NCI-H1105 treated with DMSO at 0.1 percent for 48 hours (cell line): ENCODE measurements at places on chromosomes 1 and 21.

DNA sequence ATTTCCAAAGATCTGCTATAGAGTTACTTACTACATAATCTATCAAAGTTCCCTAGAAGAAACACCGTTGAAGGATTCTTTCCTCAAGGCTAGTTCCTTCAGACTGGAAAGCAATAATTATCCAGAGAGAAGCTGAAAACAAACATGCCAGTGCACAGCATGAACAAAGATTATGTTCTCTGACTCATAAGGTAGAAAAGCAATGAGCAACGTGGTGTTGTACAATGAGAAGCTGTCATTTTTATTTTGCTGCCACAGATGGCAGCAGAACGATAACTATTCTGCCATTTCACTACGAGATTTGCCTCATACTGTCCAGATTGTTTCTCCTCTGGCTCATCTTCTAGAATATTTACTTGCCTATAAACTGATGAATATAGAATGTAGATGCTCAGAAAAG lies 10.7 kb downstream of the EXTL2 start:
- no peak for DNase-seq

GRCh38 chr1:208115924-208116640 lies 128.1 kb downstream of the PLXNA2 start:
- no peak for DNase-seq

DNA sequence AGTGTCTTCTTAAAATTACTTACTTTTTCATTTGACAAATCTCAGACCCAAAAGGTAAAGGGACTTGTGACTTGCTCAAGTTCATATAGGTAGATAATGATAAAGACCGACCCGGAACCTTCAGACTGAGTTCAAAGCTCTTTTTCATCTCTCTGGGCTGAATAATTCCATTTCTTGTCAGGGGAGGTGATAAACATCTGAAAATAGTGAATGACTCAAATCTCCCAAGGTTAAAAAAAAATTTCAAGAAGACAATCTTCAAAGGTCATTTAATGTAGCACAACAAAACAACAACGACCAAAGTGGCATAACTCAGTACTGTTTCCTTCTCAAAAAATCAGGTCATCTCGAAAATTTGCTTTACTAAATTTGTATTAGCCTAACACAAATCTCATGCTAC lies 20.6 kb downstream of the LUZP1 start:
- DNase-seq: no peak

- no peak for DNase-seq
These were observed 2.7 kb downstream of the USP25 start for GRCh38 chr21:15732290-15732995.

DNA sequence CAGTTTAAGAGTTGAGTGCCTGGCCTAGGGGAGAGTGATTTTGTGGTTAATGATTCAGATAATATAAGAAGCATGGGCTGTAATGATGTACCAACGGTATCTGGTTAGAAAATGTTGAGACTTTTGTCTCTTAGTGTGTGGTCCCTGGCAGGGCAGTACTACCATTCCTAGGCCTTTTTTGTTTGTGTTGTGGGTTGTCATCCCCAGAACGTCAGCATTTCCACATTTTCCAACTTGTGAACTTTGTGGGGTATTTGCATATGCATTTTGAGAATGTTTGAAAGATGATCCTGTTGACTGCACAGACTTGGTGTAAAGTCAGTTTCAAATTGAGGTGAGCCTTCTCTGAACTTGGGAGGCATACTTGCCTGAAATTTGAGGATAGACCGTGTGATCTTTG lies 11.4 kb downstream of the NEK7 start:
- no peak for DNase-seq

DNA sequence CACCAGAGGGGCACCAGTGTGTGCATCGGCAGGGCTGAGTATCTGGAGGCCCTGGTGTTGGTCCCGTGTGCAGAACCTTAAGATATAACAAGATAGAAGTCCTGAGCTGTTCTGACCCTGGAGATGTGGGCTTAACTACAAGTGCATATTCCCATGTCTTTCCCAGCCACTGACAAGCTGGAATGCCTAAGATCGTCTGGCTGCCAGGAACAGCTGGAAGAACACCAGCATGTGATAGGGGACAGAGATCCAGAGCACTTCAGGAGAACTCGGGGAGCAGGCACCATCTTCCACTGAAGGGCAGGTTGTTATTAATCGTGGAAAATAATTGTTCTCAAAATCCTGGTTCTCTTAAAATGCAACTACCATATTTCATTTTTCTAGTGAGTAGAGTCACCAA lies 419.9 kb upstream of the RUNX1 start:
- no peak for DNase-seq

GRCh38 chr1:44014365-44015104 lies 16.7 kb downstream of the SLC6A9 start:
- no peak for DNase-seq
